ENCODE measurements at places on chromosomes 6 and 20.

- no peak for DNase-seq
Measured at GRCh38 chr6:15305496-15305895, 59.6 kb downstream of the JARID2 start.

GRCh38 chr20:41462372-41463161 is 95.9 kb upstream of the EMILIN3 start:
- DNase-seq, result no peak

DNA sequence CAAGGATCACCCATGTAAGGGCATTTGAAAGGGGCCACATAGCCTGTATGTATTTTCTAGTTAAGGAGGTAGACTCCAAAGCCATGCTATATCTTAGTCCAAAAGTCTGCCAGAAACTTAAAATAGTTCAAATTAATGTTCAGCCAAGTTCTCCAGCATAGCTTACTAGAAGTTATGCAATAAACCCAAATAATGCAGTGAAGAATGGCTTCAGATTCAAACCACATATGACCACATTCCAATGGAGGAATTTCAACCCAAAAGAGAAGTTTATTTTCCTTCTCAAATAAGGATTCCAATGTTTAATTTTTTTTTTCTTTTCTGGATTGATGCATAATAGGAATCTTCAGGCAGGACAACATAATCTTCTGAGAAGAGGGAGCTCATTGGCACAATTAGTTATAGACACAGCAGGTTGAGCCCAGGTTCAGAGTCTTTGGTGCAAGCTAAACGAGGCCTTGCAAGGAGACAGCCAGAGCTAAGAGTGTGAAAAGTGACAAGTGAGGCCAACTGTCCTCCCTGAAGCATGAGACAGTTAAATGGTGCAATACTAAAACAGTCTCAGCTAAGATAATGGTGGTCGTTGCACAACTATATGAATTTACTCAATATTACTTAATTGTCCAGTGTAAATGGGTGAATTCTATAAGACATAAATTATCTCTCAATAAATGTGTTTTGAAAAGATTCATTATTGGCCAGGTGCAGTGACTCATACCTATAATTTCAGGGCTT is 598.8 kb upstream of the CDH4 start:
- DNase-seq, result peak; percentile 11

- no peak for DNase-seq
Measured at GRCh38 chr20:61806314-61806713, 259.4 kb downstream of the TAF4 start.

DNA sequence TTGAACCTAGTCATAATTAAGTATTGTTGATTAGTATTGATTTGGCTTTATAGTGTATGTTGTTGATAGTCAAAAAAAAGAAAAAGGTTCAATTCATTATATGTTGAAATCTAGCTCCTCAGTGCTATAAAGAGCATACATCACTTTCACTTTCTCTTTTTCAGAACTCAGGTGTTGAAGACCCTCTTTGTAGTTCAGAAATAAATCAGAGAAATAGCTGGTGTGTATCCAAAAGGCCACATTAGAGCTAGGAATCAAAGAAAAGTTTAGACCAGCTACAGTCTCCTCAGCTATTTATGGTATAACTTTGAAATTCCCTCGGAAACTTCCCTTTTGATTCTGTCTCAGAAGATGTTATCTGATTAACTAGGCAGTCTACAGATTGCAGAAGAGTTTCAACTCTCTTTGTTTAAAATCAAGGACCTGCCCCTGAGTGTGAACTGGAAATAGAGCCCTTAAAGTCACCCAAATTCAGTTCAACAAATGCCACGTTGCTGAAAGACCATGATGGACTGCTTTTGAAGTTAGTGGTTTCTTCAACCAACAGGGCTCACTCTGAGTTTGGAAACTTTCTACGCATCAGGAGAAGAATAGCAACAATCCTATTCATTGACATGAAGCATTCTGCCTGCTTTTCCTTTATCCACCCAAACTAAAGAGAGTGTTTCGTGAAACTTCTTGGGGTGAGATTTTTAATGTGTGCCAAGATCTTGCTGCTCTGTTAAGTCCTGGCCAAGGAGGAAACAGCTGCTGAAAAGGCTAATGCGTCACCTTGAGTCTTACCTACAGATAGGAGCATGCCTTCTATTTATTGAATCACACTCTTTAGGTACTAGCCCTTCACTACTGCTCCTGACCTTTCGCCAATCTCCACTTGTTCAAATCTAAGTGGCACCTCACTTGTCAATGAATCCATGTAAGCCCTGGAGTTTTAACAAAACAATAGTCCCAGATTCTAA is 111.7 kb downstream of the TNFRSF21 start:
- peak; percentile 5 for DNase-seq

DNA sequence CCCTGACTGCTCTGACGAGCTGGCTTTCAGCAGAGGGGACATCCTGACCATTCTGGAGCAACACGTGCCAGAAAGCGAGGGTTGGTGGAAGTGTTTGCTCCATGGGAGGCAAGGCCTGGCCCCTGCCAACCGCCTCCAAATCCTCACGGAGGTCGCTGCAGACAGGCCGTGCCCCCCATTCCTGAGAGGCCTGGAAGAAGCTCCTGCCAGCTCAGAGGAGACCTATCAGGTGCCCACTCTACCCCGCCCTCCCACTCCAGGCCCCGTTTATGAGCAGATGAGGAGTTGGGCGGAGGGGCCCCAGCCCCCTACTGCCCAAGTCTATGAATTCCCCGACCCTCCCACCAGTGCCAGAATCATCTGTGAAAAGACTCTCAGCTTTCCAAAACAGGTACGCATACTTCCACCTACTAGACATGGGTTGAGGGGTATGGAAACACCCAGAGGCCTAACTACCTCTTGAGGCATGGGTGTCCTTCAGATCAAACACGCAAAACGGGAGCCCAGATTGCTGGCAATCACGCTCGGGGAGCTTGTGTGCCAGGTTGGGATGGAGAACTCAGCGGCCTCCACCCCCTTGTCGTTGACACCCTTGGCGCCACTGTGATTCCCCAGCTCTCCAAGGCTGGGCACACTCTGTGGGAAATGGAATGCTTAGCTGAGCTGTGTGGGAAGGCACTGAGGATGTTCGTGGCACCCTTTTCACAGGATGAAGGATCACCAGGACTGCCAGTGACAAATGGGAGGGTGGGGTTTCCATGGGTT is 25.3 kb downstream of the CASS4 start:
- no peak for DNase-seq

DNA sequence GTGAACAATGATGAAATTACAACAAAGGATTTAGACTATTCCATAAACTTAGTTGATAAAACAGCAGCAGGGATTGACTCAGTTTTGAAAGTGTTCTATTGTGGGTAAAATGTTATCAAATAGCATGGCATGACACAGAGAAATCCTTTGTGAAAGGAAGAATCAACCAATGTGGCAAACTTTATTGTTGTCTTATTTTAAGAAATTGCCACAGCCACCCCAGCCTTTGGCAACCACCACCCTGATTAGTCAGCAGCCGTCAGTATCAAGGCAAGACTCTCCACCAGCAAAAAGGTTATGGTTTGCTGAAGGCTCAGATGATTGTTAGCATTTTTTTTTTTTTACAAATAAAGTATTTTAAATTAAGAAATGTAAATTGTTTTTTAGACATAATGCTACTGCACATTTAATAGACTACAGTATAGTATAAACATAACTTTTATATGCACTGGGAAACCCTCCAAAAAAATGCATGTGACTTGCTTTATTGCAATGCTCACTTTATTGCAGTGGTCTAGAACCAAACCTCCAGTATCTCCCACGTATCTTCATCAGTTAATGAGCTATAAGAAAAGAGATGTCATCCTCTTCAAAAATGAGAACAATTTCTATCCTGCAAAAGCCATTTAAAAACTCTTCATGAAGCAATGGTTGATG is 162.7 kb downstream of the SOBP start:
- DNase-seq, result no peak

DNA sequence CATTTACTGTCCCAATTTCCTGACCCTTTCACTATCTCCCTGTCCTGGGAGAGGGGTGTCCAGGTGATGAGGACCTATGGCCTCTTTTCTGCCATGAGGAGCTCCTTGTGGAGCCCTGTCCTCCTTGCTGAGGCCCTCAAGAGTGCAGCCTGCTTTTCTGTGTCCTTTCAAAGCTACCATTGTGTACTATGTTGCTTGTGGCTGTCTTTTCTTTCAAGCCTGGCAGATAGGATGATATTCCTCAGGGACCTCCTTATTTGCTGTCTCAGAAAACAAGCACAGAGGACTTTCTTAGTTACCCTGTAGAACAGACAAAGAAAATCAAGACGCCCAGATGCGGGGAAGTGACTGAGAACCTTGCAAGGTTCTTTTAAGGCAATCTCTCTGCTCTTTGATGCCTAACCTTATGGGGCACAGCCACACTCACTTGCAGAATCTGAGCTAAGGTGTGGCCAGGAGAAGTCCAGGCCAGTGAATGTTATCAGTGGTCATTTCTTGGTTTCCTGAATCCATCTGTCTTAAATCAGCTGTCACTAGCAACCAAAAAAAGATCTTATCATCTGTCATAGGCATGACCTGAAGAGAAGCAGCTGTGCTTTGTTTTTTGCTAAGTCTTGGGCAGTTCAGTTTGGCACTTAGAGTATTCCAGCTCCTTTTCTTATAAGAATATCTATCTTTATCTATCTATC is 17.2 kb downstream of the CARMIL1 start:
- no peak for DNase-seq

DNA sequence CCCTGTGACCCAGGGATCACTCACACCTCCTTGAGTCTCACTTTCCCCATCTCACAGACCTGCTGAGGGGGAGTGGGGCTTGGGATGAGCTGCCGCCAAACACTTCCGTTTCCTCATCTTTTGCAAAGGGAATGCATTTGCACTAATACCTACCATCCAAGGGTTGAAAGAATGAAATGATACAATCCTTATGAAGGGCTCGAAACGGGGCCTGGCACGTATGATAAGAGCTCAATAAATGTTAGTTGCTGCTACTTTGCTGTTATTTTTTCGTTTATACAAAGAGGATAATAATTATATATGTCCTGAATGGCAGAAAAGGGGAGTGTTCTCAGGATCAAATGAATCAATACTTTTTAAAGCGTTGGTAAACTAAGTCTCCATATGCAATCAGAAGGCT is 6.1 kb upstream of the TFAP2D start:
- no peak for DNase-seq

DNA sequence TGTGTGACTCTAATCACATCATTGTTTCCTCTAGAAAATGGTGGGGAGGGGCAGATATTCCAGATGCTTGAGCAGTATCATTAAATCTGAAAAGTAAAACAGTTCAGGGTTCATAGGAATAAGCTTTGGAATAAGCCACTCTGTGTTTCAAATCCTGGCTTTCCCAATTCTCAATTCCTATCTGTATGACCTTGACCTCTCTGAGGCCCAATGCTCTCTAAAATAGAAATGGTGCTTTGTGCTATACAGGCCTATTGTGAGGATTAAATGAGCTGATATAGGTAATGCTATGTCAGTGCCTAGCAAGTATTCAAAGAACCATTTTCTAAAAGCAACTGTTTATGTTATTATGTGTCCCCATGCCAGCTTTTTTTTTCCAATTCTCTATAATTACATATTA is 209.0 kb upstream of the PRSS16 start:
- DNase-seq, result no peak

DNA sequence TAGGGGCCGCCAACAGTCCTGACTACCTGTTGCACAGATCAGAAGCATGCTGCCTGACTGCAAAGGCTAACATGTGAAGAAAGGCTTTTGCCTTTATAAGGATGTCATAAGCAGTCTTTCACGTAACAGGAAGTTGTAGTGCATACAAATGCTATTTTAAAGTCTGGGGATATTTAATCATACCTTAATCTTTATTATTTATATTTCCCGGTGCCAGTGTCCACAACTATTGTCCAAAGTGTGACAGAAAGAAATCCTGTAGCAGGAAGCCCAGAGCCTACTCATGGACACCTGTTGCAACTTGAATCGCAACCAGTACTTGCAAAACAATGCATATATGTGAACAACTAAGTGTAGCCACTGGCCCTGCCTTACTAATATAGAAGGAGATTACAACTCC is 235.8 kb downstream of the ALDH8A1 start:
- no peak for DNase-seq

DNA sequence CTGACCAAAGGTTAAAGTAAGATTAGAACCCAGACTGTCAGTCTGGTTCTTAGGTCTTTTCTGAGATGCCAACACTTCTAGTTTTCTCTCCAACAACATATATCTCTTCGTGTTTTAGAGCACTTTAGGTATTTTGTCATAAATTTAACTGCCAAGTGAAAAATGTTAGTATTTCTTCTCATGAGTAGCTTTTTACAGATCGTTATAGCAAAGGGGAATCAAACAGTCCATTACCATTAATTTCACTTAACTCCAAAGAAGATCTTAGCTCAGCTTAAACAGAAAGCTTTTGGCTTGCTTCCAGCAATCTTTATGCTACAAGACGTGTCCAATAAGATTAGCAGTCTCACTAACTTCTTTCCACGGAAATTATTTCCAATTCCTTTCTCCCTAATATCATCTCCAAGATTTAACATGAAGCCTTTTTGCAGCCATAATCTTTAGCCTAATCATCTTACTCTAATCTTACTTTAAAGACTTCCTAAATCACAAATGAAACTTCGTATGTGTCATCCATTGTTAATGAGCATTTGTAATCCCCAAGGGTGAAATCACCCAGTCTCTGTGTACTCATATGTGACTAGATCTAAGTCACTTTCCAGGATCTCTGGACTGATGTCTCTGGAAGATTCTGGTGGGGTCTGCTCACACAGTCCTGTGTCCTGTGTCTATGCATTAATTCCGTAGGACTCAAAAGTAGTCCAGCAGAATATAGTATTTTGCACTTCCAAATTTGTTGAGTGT is 38.7 kb downstream of the MOXD1 start:
- no peak for DNase-seq
